Right ventricle myocardium inferior (tissue), 1 donor: ENCODE measurements at places on chromosomes 3 and 15. TPM values are rescaled to one million over a fixed set of nuclear protein-coding genes. Genes with fewer than 3 reads are reported as not detected.

The GP9 gene
- not detected for total RNA-seq

The APOD gene
- 327 TPM for total RNA-seq

The ARIH1 gene
- 163 TPM for total RNA-seq

The CRYBG3 gene
- total RNA-seq, result 23.1 TPM

The INSYN1 gene
- total RNA-seq, result 165 TPM

The PP2D1 gene
- not detected for total RNA-seq

The DUOX1 gene
- 1.0 TPM for total RNA-seq

The ELL3 gene
- 1.5 TPM for total RNA-seq

The GP5 gene
- not detected for total RNA-seq

The RARRES1 gene
- total RNA-seq, result 22.3 TPM

The C3orf49 gene
- not detected for total RNA-seq

The NR2E3 gene
- total RNA-seq, result not detected

The RPL4 gene
- total RNA-seq, result 1,478 TPM

The SEMA7A gene
- 1.6 TPM for total RNA-seq

The CCDC54 gene
- total RNA-seq, result not detected

The DNASE1L3 gene
- 2.1 TPM for total RNA-seq

The PPP1R14D gene
- not detected for total RNA-seq

The CNTN3 gene
- 3.4 TPM for total RNA-seq

The CD86 gene
- 4.2 TPM for total RNA-seq

The PEX5L gene
- 0.16 TPM for total RNA-seq

The ARGFX gene
- total RNA-seq, result not detected

The GMNC gene
- 4.4 TPM for total RNA-seq

The ATP10A gene
- 1.7 TPM for total RNA-seq

The RAD18 gene
- 7.5 TPM for total RNA-seq

The CFAP161 gene
- total RNA-seq, result 0.38 TPM

The CLDN18 gene
- not detected for total RNA-seq

The DUOXA2 gene
- not detected for total RNA-seq

The TTLL3 gene
- total RNA-seq, result 10.6 TPM

The GOLGA8R gene
- total RNA-seq, result 3.6 TPM

The SCN11A gene
- total RNA-seq, result 0.08 TPM

The AADAC gene
- not detected for total RNA-seq

The PTX3 gene
- 0.16 TPM for total RNA-seq

The MNS1 gene
- total RNA-seq, result 1.0 TPM

The SAMD7 gene
- not detected for total RNA-seq

The PROS1 gene
- total RNA-seq, result 23.1 TPM

The CRYGS gene
- 1.2 TPM for total RNA-seq

The ATP2B2 gene
- total RNA-seq, result 0.14 TPM

The NPAP1 gene
- total RNA-seq, result not detected

The TTC21A gene
- 1.2 TPM for total RNA-seq

The PARP9 gene
- 14.0 TPM for total RNA-seq

The MKRN3 gene
- 0.97 TPM for total RNA-seq

The NR1I2 gene
- total RNA-seq, result not detected

The PCOLCE2 gene
- 64.1 TPM for total RNA-seq

The ACAN gene
- not detected for total RNA-seq

The SERPINI2 gene
- total RNA-seq, result not detected

The SLC12A1 gene
- total RNA-seq, result not detected

The GLDN gene
- 8.4 TPM for total RNA-seq

The ITIH4 gene
- 5.0 TPM for total RNA-seq

The RBPMS2 gene
- 255 TPM for total RNA-seq

The HCLS1 gene
- total RNA-seq, result 13.9 TPM

The RTP1 gene
- total RNA-seq, result not detected

The PLA2G4D gene
- total RNA-seq, result not detected
